NCI-H2171 (cell line): ENCODE measurements at places on chromosomes 2 and 18.

GRCh38 chr18:37962316-37962966 lies 396.8 kb upstream of the CELF4 start:
- peak; percentile 45 for DNase-seq

DNA sequence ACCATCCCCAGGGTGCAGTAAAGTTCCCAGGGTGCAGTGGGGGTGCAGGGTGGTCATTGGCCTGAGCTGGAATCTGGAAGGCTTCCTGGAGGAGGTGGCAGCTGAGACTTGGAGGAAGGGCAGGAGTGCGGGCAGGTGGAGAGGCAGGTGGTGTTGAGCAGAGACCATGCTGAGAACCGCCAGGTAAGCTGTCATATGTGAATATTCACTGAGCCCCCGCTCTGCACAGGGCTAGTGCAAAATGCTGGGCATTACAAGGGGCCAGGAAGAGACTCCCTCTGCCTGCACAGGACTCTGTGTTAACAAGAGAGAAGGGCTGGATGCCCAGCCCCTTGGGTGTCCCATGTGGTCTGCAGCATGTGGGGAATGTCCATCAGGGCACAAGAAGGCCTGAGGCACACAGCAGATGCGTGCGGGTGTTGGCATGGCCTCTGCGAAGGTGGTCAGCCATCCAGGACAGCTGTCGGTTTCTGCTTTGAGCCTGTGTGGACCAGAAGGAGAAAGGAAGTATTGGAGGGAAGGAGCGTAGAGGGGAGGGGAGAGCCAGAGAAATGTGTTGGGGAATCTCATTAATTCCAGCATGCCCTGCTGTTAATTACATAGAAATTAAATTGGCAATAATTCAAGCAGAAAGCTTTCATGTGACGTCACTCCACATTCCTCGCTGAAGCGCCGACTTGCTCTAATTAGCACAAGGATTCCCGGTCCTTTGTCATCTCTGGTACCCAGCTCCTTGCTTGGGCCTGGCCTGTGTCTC lies 62.8 kb upstream of the OTOS start:
- no peak for DNase-seq

- no peak for DNase-seq
Observed at GRCh38 chr18:11957636-11958035, 23.7 kb upstream of the IMPA2 start.

- no peak for DNase-seq
Observed at GRCh38 chr18:77039196-77040130, 93.1 kb downstream of the MBP start.

- no peak for DNase-seq
Observed at GRCh38 chr2:142557391-142557790, 320.1 kb upstream of the KYNU start.

DNA sequence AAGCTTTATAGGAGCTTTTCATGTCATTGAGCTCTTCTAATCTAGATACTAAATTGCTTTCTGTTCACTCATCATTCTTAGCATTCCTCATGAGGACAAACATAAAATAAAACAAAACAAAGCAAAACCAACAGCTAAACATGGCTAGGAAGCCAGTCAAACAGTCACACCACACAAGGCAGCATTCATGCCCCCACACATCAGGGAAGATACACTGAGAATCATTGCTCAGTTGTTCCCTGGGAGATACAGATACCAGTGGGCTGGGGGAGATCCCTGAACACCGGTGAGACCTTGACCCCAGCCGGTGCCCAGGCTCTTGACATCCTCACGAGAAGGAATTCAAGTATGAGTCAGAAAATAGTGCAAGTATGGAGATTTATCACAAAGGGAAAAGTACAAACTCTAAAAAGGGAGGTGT lies 177.9 kb upstream of the ARL4C start:
- DNase-seq: no peak

GRCh38 chr2:64738026-64738425 lies 84.3 kb upstream of the SERTAD2 start:
- no peak for DNase-seq

DNA sequence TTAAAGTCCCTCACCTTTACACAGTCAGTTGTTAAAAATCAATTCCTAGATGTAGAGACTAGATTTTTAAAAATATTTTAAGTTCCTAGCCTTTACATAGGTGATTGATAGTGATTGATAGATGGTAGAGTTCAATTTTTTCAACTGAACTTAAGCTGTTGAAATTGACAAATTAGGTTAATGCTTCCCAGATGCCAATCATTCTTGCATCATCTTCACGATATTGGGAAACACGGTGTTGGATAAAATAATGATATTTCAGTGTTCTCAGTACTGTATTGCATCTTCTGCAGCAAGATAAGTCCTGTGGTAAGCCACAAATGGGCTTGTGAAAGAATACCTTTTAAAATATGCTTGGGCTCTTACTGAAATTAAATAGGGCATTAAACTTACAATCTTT lies 667.6 kb downstream of the STK39 start:
- no peak for DNase-seq

GRCh38 chr18:13578400-13578799 lies 148.0 kb downstream of the FAM210A start:
- no peak for DNase-seq

DNA sequence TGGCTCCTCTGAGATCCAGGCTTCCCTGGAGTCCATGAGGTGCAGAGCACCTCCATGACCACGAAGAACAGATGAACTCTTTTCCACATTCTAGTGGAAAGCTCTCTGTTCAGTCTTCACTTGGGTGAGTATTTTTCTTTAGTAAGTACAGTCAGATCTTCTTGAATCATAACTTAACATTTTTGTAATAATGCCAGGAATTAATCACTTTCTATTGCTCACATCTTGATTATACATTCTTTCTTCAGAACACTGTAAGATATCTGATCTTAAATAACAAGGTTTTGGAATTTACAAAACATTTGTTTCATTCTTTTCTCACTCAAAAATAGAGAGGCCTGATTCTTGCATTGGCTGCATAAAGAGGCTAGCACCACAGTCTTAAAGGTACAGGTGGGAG lies 45.4 kb upstream of the RND3 start:
- DNase-seq: no peak

- DNase-seq: no peak
Observed at GRCh38 chr2:171490577-171490976, 31.7 kb upstream of the CYBRD1 start.

DNA sequence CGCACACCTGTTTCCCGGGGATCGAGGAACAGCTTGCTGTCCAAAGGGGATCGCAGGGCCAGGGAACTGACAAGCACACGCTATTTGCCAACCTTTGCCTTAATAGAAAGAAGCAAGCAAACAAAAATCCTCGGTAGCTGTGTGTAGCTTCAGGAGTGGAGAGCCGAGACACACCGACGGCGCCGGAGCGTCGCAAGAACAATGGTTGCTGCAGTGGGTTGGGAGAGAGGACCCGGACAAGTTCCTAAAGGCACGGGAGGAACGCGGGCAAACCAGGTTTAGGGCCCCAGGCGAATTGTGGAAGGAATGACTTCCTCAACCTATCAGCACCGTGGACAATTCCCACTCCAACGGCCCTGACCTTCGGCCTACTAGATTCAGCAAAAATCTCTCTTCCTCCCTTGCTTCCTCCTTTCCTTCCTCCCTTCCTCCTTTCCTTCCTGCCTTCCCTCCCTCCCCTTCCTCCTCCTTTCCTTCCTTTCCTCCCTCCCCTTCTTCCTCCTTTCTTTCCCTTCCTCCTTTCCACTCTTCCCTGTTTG lies 4.9 kb upstream of the NEUROD1 start:
- no peak for DNase-seq

DNA sequence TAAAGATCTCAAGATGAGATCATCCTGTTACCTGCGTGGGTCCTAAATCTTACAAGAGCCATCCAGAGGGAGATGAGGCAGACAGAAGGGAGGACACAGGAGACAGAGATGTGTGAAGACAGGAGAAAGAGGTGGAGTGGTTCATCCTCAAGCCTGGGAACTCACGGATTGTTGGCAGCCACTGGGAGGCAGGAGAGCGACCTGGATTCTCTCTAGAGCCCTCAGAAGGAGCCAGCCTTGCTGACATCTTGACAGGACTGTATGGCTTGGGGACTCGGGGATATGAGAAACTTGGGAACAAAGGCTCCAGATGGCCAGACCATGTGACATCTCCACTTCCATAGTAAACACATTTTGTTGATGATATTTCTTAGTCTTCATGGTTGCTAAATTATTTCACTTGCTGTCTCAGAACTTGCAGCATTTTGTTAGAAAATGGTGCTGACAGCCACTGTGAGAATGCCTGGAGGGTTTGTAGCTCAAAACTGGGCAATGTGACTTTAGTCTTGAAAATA lies 57.8 kb upstream of the MC2R start:
- DNase-seq: no peak

- DNase-seq: no peak
Observed at GRCh38 chr2:238793306-238793705, 54.6 kb upstream of the TWIST2 start.

DNA sequence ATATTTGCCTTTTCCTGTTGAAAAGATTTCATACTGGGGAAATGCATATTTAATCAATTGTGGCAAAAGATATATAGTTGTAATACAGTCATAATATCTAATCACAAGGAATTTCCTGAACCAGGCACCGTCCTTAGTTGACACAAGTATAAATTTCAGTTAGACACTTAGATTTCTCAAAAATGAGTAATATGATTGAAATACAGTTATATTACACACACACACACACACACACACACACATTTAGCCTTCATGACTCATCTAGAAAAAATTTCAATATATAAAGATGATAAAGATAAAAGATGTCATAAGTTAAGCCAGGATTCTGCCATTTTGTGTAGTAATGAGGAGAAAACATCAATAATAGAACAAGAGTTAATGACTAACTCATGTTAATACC lies 258.4 kb upstream of the ZNF804A start:
- DNase-seq: no peak

DNA sequence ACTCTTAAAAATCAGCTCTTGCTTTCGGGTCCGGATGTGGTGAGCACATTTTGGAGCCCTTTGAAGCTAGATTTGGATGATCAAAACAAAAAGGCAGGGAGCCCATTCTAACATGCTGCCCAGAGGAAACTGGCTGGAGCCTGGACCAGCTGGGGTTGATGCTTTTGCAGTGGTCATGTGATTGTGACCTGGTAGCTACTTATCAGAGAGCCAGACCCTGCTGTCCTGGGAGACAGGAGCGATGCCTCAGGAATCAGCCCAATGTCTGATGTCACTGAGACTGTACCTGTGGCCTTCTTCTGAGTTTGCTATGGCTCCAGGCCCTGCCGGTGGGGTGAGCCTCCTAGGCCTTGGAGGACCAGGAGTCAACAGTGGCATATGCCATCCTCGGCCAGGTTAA lies 18.7 kb upstream of the SCLY start:
- no peak for DNase-seq

DNA sequence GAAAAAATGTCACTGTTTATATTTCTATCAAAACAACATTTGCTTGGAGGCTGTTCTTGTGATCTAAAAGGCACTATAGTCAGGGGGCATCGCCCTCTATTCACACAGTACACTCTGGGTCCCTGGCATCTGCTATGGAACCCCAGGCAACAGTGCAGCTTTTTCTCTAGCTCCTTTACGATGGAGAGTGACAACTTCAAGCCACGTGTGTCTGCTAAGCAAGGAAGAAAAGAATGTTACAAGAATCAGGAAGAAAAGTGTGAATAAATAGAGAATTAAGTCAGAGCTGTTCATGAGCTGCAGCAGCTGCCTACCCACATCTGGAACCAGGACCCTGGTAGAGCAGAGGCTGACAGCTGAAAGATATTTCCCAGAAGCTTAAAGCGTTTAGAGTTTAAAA lies 11.2 kb downstream of the RND3 start:
- DNase-seq: no peak

GRCh38 chr18:79797518-79798345 lies at the start of gene KCNG2:
Gene KCNG2 (plus strand): TSS chr18:79797938. CDS start chr18:79863668, 65,730 bp downstream.
- no peak for DNase-seq

GRCh38 chr2:28809927-28810326 lies 707 bp upstream of the SPDYA start:
- DNase-seq: no peak

GRCh38 chr2:216044883-216045486 lies 31.6 kb upstream of the MREG start:
- DNase-seq: no peak

GRCh38 chr2:240244543-240244942 lies 104.1 kb upstream of the OTOS start:
- no peak for DNase-seq

- DNase-seq: no peak
Observed at GRCh38 chr2:164920430-164920829, 34.9 kb downstream of the SLC38A11 start.

- DNase-seq: peak; percentile 25
Observed at GRCh38 chr2:24920809-24921441, 888 bp upstream of the ADCY3 start.

- DNase-seq: no peak
Observed at GRCh38 chr2:110149330-110150220, 34.0 kb upstream of the MALL start.

DNA sequence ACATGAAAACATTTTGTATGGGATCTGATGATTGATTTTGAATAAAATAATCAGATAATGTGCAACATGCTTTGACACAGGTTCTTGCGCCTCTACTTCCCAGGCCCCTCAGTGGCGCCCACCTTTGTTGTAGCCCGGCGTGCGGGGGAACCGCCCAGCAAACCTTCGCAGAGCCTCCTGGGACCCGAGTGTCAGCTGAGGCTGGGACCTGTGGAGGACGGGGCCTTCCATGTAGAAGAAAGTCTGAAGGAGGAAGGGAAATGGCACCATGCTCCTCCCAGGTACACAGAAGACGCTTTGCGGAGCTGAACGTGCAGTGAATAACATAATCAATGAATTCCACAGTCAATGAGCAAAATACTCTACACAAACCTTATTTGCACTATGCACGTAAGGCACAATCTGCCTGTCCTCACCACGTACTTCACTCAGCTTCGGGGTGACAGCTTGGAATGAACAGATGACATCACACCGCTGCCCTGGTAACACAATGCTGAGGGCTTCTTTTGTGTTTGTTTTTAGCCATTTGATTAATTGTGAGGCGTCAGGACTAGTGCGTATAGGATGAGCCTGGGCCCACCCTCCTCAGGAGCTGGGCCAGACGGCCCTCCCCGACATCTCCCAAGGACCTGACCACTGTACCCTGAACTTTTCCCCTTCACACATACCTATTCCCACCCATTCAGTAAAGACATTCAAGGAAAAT lies 78.1 kb downstream of the TWIST2 start:
- no peak for DNase-seq

DNA sequence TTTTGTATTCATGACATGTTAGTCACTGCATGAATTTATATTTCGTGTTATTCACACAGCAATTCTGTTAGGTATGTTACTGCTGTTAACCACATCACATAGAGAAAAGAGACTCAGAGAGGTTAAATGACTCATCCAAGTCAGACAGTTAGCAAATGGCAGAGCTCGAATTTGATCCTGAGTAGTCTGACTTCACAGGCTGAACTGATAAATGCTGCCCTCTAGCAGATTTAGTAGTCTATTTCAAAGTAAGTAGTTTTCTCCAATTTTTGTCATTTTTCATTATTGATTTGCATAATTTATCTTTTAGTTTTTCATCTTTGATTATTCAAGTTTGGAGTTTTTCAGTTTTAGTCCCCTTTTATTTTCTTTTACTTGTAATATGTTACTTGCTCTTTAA lies 58.3 kb downstream of the WDR7 start:
- peak; percentile 20 for DNase-seq

DNA sequence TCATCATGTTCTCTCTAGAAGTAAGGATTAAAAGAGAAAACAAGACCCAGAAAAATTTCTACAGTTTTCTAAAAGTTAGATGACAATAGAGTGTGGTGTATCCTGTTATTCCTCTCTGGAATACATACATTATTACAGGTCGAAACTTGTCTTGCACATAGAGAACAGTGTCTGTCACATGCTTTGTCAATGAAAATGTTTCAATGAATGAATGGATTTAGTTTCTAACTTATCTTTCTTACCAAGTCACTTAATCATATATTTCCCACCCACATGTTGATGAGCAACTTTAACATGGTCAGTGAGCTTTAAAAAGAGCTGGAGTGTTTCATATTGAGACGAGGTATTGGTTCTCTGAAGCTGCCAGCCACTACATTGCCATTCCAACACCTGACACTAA lies 4.3 kb downstream of the DSG4 start:
- DNase-seq: no peak
